Activated naive CD4-positive, alpha-beta T cell treated with anti-CD3 and anti-CD28 coated beads, Interleukin-2, amount 50 U/mL, for 72 hours (primary cell): ENCODE measurements at places on chromosomes 16 and 17.

DNA sequence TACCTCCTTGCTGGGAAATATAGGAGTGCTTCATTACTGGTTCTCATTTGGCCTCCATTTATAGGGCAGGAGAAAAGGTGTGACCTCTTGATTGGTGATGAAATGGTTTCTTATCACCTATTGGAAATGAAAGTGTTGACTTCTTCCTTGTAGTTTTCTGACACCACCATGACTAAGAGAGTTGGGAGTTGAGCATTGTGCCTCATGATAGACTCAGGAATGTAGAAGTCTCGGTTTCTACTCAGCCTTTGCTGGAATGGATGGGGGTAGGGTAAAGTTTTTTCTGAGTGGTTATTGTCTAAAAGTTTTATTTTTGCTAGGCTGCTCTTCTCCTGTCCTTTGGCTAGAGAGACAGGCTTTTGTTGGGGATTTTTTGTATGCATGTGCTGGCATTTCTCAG, 117.4 kb downstream of the PHKB start:
- DNase-seq = no peak

DNA sequence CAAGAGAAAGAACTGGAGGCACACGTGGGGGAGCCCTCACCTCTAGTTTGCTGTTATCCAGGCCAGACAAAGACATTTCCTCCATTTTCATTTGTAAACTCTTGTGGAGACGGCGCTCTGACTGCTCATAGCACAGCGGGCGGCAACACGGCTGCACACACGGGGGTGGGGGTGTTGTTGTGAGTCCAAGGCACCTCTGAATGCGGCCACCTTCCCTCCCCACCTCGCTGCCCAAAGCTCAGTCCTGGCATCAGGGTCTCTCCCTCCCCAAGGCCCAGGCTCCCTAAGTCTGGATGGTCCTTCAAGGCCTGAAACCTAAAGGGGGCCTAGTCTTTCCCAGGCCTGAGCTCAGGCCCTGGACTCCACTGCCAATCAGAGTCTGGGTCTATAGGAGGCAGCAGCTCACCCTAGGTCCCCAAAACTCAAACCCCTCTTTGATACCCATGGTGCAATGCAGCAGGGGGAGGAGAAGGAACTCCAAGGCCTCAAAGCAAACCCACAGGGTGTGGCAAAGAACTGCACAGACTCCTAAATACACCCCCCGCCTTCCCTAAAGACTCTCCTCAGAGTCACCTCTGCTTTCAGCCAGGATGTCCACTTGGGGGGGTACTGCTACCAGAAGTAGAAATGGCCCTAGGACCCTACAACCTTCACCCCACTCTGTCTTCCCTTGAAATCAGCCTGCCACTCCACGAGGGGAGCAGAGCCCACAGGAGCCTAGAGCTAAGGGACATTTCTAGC, 1.5 kb downstream of the ATXN7L3 start:
- DNase-seq = no peak

DNA sequence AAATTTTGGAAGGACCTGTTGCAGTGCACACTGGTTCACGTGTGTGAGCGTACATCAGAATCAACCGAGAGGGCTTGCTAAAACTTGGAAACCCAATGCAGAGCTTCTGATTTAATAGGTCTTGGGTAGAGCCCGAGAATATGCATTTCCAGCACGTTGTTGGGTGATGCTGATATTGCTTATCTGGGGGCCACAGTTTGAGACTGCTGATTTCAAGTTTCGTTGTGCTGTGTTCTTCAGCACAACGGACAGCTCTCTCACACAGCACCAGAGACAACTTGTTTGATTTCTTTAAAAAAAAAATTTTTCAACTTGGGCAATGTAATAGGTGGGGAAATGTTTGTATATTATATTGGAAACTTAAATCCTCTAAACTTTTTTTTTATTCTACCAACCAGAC, 9.4 kb downstream of the OR4D2 start:
- DNase-seq = no peak

DNA sequence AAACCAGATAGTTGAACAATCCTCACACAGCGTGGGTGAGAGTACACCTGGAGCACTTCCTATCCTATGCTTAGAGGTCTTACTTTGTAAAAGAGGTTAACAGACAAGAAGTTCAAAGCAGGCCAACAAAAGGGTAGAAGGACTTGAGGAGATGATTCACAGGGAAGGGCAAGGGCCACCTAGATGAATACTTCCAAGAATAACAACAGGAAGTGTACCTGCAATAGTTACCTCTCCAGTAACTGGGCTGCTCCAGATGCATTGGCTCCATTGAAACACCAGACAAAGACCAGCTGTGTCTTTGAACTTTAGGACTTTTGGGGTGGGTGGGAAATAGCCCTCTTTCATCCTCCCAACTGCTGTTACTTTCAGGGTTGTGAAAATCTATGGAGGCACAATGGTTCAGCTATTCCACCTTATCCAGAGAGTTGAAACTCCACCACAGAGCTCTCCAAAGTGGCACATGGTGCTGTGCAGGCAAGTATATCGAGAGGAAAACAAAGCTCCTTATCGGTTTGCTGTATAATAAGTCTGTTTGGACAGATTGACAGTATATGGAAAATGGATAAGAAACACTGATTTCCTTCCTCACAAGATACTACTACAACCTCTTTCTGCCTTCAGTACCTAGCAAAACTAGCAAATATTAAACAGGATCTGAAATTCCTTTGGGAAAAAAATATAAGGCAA, 22.7 kb downstream of the RNF43 start:
- DNase-seq = no peak

DNA sequence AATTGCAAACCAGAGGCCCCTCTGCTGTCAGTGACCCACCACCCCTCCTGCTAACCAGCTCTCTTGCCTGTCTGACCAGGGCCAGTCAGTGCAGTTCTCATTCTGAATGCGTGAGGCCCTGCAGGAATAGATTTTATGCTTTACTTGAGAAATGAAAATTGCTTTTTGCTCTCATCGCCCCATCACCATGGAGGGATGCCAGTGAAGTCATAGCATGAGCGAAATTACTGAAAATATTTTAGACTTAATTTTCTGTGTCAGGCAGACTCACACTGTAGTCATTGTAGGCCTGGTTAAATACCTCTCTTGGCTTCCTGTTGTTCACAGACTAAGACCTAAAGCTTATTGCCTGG, 490.5 kb upstream of the CDH5 start:
- DNase-seq = no peak
